CD4-positive, alpha-beta memory T cell (primary cell): ENCODE measurements at places on chromosomes 7 and 10.

DNA sequence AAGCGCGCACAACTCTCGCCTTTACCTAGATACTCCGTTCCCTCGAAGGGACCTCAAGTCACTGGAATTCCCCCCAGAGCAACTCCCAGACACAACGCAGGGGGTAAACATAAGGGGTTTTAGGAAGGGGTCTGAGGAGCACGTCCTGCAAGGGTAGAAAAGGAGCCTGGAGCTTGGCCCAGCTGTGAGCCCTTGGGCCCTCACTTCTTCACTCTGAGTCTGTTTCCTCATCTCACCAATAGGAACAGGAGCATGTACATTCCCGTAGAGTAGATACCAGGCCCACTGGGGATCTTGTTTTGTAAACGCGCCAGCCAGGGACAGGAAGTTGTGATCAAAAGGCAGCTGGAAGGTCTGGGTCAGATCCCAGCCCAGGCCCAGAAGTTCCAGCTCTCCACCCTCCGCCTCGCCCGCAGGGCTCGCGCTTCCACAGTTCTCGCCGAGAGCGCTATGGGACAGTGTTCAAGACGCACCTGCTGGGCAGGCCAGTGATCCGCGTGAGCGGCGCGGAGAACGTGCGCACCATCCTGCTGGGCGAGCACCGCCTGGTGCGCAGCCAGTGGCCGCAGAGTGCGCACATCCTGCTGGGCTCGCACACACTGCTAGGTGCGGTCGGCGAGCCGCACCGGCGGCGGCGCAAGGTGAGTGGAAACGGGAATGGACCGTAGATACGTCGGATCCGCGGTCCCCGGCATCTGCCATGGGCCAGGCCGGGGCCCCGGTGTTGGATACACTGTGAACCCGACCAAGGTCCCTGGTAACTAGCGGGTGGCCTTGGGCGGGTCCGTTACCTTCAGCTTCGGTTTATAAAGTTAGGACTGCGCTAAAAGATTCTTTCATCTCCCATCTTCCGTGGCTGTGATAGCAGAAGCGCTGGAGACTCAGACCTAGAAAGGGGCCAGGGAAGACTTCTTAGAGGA, 1.3 kb downstream of the CYP26C1 start:
- DNase-seq, result no peak

GRCh38 chr7:87448388-87448787, 27.1 kb downstream of the ABCB4 start:
- no peak for DNase-seq

DNA sequence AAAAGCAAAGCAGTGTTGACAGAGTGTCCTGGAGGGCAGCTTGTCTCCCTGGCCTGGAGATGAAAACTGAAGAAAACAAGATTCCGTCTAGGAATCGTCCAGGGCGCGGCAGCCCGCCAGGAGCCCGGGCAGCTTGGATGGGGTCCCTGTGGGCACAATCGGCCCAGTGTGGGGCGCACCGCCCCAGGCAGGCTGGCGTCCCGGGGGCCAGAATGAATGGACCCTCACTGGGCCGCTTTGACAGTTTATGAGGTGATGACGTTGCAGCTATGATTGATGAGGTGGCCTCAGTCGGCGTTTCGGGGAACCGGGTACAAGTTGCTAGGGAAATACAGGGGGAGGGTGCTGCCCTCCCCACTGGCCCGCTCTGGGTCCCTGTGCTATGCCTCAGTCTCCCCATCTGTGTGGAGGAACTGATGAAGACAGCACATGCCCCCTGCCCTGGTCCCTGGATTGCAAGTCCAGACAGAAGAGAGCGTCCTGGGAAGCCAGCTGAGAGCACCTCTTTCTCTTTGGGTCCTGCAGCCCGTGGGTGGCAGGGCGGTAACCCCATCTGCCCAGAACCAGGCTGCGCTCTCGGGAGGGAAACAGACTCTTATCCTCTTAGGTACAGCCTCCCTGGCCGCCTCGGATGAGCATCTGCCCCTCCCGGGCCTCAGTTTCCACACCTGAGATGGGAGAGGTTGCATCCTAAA, 131.3 kb downstream of the LHPP start:
- DNase-seq, result no peak

DNA sequence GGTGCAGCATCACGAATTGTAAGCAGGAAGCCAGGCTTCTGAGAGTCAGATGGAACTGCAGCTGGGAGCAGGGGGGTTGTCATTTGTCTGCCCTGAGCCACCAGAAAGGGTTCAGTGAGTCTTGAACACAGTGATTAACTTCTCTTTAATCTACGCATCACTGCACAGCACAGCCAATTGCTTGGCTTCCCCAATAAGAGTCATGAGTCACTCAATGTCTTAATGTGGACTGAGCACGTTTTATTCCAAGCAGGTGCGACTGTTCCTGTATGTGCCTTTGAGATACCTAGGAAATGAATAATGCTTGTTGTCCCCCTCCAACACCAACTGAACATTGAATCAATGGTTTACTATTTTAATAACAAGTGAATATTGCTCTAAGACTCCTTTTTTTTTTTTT, 26.0 kb upstream of the PLEKHA1 start:
- DNase-seq, result no peak

DNA sequence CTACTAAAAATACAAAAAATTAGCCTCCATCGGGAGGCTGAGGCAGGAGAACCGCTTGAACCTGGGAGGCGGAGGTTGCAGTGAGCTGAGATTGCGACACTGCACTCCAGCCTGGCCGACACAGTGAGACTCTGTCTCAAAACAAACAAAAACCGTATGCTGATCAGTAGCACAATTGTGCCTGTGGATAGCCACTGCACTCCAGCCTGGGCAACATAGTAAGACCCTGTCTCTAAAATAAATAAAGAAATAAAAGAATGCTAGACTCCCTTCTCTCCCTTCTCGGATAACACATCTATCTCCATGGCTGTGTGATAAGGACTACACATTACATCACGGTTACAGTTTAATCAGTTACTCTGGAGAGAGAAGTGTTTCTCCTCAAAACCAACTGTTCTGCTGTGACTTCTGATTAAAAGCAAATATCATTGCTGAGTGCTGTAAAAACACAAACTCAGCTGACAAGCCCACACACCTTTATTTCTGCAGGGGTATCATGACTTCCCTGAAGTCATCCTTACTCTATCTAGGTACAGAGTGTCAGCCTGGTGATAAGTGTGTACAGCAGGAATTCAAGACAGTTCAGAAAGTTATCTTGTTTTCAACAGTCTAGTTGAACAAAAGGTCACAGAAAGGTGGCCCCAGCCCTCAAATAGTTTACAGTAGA, 5.3 kb upstream of the ARHGAP19 start:
- no peak for DNase-seq

- DNase-seq, result no peak
Measured at GRCh38 chr7:936386-937054, 18.0 kb downstream of the ADAP1 start.
